ENCODE measurements at places on chromosomes 12 and 14.

- DNase-seq, result no peak
Measured at GRCh38 chr12:91854725-91855124, 290.9 kb downstream of the BTG1 start.

DNA sequence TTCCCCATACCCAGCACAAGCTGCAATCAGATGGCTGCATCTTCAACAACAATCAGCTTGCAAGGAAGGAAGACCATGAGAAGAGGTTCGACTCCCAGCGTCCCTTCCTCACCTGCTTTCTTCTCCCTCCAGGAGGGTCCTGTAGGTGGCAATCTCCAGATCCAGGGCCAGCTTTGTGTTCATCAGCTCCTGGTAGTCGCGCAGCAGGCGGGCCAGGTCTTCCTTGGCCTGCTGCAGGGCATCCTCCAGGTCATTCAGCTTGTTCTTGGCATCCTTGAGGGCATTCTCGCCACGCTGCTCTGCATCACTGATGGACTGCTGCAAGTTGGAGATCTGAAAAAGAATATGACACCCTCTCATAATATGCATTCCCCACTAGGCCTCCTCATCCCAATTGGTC, 4.0 kb downstream of the KRT1 start:
- no peak for DNase-seq

- no peak for DNase-seq
Measured at GRCh38 chr12:110693731-110694130, 4.8 kb upstream of the HVCN1 start.

DNA sequence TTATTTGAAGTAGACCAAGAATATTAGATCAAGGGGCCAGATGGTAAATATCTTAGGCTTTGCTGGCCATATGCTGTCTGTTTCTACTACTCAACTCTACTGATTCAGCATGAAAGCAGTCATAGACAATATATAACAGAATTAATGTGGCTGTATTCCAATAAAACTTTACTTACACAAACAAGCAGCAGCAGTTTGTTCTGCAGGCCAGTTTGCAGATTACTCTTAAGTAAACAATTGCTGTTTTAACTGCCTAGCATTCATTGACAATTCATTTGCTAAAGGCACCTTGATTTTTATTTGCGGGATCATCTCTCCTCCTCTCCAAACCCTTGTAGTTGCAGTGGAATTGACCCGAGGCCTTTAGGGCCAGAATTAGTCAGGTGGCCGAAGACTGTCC, 94.1 kb upstream of the GARIN6 start:
- no peak for DNase-seq
